ENCODE measurements at places on chromosomes 12 and 14.

DNA sequence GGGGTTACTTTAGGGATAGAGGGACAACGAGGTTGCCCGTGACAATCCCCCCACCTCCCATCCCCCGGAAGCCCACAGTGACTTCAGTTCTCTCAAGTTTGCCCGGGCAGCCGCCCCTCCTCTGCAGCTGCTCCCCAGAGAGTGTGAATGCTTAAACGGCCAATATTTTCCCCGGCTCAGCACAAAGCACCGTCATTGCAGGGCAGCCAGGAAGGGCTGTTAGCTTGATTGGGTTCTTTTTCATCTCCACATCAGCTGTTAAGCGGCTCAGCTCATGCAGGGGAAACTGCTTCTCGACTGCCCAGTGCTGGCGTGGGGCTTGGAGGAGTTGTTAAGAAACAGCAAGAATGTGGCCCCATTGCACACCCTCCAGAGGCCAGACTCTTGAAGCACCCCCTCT is 120.5 kb upstream of the NCOR2 start:
- DNase-seq, result no peak

GRCh38 chr12:3073438-3074250 is 3.5 kb upstream of the TSPAN9 start:
- DNase-seq, result peak; percentile 76

DNA sequence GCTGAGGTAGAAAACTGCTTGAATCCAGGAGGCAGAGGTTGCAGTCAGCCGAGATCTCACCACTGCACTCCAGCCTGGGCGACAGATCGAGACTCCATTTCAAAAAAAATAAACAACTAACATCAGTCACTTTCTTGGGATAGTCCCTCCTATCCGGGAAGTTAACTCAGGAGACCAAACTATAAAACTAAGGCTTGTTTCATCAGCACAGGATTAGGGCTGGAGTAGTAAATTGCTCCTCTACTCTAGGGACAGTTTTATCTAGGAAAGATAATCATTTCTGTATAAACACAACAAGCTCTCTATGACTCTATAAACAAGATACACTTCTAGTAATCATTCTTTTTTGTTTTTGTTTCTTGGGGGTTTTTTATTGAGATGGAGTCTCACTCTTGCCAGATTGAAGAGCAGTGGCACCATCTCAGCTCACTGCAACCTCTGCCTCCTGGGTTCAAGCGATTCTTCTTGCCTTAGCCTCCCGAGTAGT is 11.7 kb downstream of the RPS26 start:
- no peak for DNase-seq

GRCh38 chr12:20505056-20505455 is 136.7 kb downstream of the PDE3A start:
- no peak for DNase-seq

GRCh38 chr12:117533687-117534086 is 172.3 kb upstream of the NOS1 start:
- no peak for DNase-seq

GRCh38 chr12:13154027-13154538 is 42.4 kb upstream of the EMP1 start:
- DNase-seq, result no peak

GRCh38 chr12:57148469-57149244 is 1.2 kb upstream of the LRP1-AS start:
- no peak for DNase-seq

DNA sequence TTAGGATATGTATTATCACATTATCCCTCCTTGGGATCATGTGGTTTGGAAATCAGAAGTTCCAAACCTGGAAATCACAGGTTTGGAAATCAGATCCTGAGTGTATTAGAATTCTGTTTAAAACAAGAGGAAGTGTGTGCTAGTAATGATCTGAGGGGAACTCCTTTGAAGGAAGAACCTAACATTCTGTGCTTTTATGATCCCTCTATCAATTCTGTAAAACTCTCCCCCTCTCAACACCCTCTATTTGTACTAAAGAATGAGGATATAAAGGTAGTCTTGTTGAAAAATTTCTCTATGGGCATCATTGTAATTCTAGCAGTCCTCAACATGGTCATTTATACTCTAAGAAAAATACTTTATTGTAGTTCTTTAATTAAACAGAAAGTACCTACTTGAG is 97.4 kb downstream of the SRGAP1 start:
- no peak for DNase-seq

All from stimulated activated CD4-positive, alpha-beta T cell treated with anti-CD3 and anti-CD28 coated beads, TNF-alpha, amount 100 ng/mL, for 48 hours (primary cell).